ENCODE measurements at places on chromosomes 7 and 10.

GRCh38 chr7:131904760-131905327 is 348.4 kb upstream of the PODXL start:
- DNase-seq: no peak

DNA sequence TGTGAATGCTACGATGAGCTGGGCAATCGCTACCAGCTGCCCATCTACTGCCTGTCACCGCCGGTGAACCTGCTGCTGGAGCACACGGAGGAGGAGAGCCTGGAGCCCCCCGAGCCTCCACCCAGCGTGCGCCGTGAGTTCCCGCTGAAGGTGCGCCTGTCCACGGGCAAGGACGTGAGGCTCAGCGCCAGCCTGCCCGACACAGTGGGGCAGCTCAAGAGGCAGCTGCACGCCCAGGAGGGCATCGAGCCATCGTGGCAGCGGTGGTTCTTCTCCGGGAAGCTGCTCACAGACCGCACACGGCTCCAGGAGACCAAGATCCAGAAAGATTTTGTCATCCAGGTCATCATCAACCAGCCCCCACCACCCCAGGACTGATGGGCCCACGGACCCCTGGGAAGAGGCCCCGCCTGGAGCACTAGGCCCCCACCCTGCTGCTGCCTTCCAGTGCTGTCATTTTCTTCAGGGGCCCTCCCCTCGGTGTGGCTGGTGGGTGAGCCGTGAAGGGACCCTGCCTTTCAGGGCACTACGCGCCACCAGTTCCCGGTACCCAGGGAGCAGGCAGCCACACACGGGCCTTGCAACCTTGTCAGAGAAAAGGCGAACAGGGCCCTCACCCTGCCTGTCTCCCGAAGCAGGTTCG is 2.3 kb upstream of the ANKRD2 start:
- no peak for DNase-seq

DNA sequence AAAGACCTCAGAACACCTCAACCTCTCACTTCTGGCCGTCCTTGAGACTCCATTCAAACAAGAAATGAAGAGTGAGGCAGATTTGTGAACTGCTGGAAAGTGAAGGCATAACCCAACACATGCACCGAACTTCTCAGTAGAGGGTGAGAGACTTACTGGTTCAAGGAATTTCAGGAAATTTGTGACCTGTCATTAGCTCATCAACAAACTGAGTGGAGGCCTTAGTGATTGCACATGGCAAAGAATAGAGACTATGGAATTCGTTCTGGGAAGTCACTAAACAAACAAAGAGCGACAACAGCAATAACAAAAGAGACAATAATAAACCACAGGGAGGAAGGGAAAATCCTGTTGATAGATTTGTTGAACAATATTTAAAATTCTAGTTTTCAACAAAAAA is 125.0 kb upstream of the AKR1E2 start:
- no peak for DNase-seq

DNA sequence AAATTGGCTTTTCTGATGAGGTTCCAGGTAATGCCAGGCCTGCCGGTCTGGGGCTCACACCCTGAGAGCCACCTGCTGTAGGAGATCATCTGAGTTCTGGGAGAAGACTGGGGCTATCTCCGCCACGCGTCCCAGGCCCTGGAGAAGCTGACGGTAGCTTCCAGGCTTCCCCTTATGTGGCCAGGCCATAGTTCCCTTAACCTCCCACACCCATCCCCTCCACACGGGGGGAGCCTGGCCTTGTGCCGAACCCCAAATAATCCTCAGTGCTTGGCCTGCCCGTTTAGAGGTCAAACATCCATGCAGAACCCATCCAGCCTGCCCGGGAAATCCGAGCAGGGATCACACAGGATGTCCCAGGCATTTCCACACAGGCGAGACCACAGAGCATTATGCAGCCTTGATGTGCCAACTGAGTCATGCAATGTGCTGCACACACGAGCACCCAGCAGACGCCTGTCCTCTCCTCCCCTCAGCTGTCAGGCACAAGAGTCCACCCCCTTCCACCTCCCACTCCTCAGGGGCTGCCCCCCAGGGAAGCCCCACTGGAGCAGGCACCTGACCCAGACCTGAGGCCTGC is 176.2 kb downstream of the PRKAG2 start:
- DNase-seq: no peak

DNA sequence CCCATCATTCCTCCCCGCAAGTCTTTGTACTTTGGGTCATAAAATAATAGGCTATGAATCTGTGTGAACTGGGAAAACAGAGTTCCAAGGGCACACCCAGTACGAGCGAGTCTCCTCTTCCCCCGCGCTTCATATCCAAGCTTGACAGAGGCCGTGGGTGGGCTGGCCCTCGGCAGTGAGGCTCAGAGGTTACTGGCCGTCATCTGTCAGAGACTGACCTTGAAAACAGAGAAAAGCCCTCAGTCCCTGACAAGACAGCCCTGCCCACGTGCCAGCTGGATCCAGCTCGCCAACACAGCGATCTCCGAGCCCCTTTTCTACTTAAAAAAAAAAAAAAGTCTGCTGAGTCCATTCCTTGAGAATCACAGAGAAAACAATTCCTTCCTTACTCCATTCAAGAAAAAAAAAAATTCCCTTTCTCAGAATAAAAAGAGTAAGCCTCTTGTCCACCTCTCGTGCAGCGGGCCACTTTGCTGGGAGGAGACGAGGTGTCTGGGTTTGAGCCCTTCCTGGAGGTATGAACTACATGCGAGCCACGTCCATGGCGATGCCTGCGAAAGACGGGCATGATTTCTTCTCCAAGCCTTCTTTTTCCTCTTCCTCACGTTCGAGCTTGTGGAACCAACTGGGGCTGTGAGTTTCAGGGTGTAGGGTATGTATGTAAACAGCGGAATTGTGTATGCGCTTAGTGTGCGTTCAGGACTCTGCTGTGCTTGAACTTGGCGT is 744 bp upstream of the BICC1 start:
- no peak for DNase-seq

- peak; percentile 95 for DNase-seq
Measured at GRCh38 chr7:816300-816750, 16.0 kb upstream of the SUN1 start.

DNA sequence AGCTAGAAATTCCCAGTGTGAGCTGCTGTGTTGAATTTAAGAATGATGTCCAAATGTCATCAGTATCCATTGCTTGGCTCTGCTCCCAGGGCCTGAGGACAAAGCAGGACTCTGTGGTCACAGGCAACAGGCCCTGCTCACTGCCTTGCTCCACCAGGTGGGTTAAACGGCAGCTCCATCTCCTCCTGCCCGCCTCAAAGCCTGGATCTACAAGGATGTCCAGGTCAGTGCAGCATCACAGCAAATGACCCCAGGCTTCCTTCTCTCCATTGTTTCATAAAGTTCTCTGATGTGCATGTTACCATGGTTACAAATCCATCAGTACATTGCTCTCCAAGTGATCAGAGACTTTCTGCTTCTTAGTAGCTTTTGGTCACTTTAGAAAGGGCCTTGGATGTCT is 322.0 kb upstream of the ZNF32 start:
- DNase-seq: no peak

DNA sequence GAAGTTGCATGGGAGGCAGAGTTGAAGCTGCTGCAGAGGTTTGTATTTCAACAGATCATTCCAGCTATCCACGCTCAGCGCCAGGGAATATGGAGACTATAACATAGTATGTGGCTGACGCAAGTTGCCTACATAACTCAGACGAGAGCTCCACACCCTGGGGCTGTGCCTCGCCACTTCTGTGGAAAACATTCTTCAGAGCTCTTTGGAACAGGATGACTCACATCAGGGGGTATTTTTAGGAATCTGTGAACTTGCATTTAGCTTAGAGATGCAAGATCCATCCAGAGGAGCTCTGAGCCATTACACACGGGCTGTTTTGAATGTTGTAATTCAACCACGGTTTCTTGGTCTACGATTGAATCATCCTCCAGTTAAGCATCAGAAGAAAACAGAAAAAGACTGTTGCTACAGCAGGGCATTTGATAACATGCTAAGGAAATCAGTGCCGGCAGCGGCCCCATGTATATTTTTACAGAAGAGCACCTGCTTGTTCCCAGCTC is 481.5 kb upstream of the AKR1E2 start:
- DNase-seq: no peak

DNA sequence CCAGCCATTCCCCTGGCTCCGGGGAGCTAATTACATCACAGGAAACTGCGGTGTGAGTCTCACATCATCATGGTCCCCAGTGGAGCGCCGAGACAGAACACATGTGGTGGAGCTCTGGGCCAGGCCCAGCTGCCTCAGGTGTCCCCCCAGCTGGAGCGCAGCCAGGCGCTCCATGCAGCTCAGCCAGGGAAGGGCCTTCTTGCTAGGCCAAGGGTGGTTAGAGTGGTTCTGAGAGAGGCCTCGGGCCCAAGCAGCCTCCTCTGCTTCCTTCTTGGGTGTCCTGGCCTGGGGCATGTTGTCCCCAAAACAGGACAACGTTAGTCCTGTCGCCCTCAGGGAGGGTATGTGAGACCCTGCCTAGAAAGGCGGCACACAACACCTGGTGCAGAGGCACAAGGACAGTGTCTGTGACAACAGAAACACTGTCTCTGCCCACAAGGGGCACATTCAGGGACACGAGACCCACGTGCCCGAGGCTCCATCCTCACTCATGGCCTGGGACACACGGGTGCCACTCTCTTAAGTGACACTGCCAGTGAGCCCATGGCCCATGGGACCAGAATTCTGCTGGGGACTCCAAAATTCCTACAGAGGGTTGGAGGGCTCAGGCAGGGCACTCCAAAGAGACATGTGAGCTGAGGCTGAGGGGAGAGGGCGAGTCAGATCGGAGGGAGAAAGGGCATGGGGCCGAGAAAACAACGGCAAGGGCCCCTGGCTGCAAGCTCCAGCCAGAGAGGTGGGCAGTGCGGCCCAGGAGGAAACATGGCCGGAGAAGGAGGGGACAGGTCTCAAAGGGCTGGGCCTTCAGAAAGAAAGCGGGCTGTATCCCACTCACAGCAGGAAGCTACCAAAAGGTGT is 37.0 kb upstream of the RET start:
- no peak for DNase-seq

- no peak for DNase-seq
Measured at GRCh38 chr10:68099736-68100135, 9.6 kb upstream of the MYPN start.

DNA sequence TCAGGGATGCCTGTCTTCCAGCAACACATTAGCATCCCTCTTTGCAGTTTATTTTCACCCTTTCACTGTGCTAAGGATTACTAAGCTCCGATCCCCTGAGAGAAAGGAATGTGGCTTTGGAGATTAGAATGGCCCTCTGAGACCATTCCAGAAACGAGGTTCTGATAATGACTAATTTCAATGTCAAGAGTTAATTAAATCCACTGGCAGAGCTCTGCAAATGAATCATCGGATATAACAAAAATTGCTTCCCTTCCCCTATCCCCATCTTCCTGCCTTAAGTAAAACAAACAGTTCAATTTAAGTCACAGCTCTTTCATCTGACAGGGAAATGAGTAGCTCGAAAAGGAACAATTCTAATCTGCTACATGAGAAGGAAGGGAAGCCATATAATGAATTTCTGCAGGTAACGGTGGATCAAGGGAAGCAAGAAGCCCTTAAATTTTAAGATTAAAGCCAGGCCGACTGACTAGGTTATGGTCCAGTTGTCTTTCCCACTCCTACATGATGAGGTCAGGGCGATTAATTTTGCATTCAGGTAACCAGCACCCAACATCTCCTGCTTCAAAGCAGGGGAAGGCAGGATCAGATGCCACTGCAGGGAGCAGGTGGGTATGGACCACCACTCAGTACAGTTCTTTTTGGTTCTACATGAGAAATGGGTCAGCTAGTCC is 50.5 kb downstream of the MALSU1 start:
- no peak for DNase-seq

GRCh38 chr7:152674860-152675758 is 832 bp downstream of the XRCC2 start:
- DNase-seq: no peak

DNA sequence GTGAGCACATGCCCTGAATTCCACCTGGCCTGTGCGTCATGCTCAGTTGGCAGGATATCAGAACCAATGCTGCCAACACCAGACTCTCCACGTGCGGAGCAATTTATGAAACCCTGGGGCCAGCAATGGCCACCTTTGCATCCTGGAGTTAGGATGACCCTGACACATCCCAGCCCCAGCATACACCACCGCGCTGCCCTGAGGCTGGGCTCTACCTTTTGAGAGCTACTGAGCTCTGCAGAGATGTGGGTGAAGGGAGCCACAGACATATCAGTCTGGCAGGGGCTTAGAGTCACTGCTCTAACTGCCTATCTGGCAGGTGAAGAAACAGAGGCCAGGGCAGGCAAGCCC is 41.9 kb downstream of the SYPL1 start:
- DNase-seq: no peak

GRCh38 chr7:33905389-33906032 is at the start of gene BMPER:
TSS of gene BMPER (plus strand) at chr7:33905539. CDS start at chr7:33905614, 75 bp downstream.
- no peak for DNase-seq

GRCh38 chr7:79455173-79455790 is 1.8 kb upstream of the MAGI2 start:
- no peak for DNase-seq

GRCh38 chr7:5143106-5143505 is 46.9 kb upstream of the WIPI2 start:
- DNase-seq: no peak

GRCh38 chr10:116287906-116288501 is 15.0 kb upstream of the GFRA1 start:
- DNase-seq: no peak

GRCh38 chr7:22715969-22716368 is 11.0 kb upstream of the IL6 start:
- no peak for DNase-seq

DNA sequence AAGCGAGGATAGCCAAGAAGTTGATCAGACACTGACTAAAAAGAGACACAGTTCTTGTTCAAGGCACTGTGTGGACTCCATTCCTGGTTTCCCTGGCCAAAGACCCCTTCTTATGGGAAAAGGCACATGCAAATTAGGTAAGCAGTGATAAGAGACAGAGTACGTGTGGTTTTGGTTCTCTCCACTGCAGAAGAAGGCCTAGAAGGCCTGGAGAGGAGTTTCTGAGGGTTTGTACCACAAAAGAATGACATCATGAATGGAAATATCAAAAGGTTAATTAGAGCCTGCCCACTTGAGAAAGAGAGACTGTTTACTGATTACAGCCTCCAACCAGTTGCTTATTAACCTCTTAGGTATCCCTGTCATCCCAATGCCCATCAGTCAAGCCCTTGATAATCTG is 137.5 kb downstream of the ZNF365 start:
- no peak for DNase-seq

- DNase-seq: no peak
Measured at GRCh38 chr7:76359978-76360638, 1.3 kb upstream of the YWHAG start.

GRCh38 chr7:142711746-142712616 is 37.3 kb upstream of the PRSS1 start:
- DNase-seq: peak; percentile 78

- DNase-seq: no peak
Measured at GRCh38 chr10:13822490-13822889, 235.7 kb downstream of the PRPF18 start.

GRCh38 chr7:37310327-37311080 is 138.2 kb downstream of the ELMO1 start:
- no peak for DNase-seq

Measured in GDM1 (cell line).